ENCODE measurements at places on chromosomes 11 and 22.

DNA sequence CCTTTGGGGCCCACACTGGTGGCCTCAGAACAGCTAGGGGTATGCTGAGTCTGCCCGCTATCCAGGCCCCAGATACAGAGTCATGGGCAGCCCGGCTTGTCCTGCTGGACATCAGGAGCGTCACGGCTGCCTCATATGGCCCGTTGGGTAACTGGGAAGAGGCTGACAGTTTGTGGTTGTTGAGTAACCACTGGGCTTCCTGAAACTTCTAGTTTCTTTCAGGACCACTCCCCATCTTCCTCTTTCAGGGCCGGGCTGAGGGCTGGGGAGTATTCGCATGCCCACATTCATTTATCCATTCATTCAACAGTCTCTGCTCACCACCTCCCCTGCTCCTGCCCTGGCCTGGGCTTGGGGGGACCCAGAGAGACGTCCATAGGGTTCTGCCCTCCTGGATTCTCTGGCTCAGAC, 13.4 kb upstream of the P2RY2 start:
- DNase-seq: no peak

GRCh38 chr11:859394-860131, 16.9 kb downstream of the TSPAN4 start:
- peak; percentile 90 for DNase-seq

DNA sequence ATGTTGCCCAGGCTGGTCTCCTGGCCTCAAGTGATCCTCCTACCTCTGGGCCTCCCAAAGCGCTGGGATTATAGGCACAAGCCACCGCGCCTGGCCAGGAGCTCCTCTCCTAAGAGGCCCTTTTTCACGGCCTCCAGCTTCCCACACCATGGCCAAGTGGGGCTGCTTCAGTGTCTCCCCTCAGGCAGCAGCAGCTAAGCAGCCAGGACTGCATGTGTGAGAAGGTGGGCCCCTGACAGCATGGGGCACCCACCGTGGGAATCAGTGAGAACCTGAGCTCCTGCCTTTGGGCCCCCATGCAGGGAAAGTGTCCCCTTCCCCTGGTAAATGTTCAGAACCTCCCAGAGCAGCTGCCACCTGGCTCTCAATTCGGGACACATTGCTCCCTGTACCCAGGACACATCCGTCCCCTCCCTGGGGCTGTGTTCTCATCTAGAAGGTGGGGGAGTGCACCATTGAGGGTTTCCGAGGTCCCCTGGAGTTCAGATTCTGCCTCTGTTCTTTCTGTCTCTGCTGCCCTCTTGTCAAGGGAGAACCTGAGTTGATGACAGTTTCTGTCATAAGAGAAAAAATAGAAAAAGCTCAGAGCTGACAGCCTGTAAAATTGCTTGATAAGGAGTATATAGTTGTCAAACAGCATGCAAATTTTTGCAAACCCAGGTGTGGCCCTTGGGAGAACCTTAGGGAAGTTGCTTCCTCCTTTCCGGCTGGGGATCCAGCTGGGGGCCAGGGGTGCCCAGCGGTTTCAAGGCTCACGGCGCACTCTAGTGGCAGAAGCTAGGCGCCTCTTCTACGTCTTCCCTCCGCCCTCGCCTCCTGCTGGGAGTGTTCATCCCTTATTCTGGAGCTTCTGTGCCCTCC, 29.7 kb downstream of the FAM83F start:
- peak; percentile 85 for DNase-seq

DNA sequence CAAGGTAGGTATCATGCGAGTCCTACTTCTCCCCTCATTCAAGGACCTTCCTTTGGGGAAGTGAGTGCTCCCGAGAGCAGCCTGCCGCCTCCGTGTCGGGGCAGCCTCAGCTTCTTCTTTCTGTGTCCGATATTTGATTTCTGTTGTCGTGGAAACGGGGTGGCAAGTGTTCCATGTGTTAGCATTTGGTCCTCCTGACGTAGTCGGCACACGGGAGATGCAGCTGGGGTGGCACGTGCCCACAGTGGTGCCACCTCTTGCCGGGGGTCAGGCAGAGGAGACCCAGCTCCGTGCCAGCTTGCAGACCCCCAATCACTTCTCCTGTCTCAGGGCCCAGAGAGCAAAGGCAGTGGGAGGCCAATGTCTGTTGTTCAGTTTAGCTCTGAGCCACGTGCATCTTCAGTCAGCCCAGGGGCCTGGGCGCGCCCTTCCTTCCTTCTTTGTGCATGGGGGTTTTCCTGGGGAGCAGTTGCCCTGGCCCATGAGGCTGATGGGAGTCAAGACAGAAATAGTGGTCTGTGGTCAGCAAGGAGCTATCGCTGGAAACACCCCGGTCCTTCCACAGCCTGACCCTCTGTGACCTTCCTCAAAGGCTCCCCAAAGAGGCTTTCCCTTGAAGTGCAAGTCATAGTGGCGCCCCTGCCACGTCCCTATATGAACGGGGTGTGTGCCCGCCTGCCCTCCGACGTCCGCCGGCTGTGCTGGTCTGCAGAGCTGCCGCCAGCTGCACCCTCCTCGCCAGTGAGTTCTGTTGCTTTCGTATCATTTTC, 44.5 kb downstream of the PARVB start:
- DNase-seq: peak; percentile 64

DNA sequence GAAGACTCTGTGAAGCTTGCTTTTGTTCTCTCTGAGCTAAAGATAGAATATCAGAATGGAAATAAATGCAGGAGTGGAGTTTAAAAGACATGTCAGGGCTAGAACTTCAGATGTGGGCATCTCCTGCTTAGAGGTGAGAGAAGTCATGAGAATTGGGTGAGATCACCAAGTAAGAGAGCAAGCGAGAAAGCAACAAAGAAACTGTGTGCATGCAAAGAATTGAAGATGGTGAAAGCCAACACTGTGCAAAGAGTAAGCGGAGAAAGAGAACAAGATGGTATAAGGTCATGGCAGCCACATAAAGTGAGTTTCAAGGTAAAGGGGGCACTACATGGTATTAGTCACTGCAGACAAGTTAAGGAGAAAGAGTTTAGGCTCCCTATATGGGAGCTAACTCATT, 57.3 kb upstream of the SCUBE2 start:
- DNase-seq: no peak

DNA sequence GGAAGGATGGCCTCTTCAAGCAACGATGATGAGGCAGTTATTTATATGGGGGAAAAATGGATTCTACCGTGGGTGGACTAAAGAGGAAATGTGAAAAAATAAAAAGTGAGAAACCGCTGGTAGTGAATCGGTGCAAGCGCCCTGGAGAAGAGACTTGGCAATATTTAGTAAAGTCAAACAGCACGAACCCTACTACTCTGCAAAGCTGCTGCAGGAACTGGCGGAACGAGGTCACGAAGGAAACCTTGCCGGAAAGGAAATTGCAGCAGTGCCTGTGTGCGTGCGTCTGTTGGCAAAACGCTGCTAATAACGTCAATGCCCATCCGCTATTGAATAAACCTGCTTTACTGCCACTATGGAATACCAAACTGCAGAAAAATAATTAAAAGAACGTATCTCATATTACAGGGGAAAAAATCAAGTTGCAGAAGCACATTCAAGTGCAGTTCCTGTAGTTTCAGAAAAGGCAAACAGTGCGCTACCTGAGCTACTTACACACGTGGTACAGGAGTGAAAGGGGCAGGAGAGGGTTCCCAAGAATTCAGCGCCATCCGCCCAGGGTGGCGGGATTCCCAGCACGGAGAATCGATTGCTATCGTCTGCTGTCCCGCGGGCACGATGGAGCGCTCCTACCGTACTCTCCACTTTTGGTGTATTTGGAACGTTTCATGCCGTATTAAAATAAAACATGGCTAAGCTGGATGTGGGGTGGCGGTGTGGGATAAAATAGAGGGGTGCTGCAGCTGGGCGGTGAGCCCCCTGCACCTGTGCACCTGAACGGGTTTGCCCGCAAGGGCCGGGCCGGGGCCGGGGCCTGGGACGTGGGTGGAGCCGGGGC, 585 bp upstream of the NADSYN1 start:
- peak; percentile 45 for DNase-seq

DNA sequence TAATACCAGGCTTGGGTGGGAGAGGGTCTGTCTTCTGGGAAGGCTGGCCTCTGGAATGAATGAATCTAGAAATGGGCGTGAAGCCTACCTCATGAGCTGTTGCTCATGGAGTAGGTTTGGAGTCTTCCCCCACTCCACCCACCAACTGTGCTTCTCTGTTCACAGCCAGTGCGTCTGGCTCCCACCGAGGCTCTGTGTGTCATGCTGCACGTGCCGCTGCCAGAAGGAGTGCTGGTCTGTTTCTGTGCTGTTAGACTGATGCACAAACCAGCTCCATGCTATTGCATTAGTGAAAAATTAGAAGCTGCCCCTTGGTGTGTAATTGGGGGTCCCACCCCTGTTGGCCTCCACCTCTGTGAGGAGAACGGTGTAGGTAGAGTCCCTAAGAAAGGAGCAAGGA, 132.3 kb upstream of the PARVA start:
- no peak for DNase-seq

Measured in erythroblast (primary cell).